Thymus (tissue), 14 donors: ENCODE measurements at places on chromosomes 7 and 10. TPM values are rescaled to one million over a fixed set of nuclear protein-coding genes. Genes with fewer than 3 reads are reported as not detected.

Gene BLOC1S2
- 49.9 TPM for total RNA-seq

Gene GOLGA7B
- 0.52 TPM for total RNA-seq

Gene ANKRD61
- total RNA-seq: 0.05 TPM

Gene OPN4
- total RNA-seq: under 0.01 TPM

Gene INSYN2A
- total RNA-seq: 1.2 TPM

- no peak for DNase-seq
These were observed 39.4 kb upstream of the FOXL3 start for GRCh38 chr7:250523-250922.

DNA sequence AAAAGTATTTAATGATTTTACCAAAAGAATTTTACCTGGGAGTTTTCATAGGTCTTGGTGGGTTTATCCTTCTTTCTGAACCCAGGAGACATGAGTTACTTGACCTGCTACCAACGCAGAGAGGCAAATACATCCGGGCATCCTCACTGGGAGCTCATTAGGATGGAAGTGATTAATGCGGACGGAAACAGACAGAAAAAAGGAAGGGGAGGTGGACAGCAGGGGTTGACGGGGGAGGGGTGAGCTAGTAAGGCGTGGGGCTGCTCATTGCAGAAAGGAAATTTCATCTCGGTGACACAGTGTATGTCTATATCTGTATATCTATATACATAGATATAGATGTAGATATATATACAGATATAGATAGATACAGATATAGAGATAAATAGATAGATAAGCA, 408.2 kb upstream of the ADARB2 start:
- DNase-seq: no peak

GRCh38 chr10:96614515-96614914, 27.7 kb upstream of the TM9SF3 start:
- no peak for DNase-seq

GRCh38 chr7:28856656-28857055, 101.5 kb downstream of the TRIL start:
- no peak for DNase-seq

DNA sequence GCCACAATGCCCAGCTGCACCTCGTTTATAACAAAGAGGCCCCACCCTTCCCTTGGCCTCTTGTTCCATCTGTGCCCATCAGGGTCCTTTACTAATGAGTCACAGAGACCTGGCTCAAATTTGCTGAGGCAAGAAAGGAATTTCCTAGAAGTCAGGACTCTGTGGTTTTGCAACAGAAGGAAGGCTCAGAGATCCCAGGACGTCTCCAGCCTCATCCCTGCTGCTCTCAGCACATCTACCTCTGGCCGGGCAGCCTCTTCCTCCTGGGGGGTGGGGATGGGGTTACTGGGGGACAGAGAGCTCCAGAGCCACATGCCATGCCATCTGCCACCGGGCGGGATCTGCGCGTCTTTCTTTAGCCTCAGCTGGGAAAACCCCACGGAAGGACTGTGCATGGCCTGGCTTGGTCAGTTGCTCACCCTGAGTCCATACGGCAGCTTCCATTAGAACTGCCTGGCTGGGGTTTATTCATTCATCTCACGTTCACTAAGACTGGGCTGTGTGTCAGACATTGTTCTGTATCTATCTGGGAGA, 41.9 kb upstream of the PSMG3 start:
- DNase-seq: no peak

- DNase-seq: no peak
These were observed 4.3 kb upstream of the SMKR1 start for GRCh38 chr7:129498021-129498420.

GRCh38 chr7:19248115-19248514, 102.9 kb upstream of the FERD3L start:
- no peak for DNase-seq

DNA sequence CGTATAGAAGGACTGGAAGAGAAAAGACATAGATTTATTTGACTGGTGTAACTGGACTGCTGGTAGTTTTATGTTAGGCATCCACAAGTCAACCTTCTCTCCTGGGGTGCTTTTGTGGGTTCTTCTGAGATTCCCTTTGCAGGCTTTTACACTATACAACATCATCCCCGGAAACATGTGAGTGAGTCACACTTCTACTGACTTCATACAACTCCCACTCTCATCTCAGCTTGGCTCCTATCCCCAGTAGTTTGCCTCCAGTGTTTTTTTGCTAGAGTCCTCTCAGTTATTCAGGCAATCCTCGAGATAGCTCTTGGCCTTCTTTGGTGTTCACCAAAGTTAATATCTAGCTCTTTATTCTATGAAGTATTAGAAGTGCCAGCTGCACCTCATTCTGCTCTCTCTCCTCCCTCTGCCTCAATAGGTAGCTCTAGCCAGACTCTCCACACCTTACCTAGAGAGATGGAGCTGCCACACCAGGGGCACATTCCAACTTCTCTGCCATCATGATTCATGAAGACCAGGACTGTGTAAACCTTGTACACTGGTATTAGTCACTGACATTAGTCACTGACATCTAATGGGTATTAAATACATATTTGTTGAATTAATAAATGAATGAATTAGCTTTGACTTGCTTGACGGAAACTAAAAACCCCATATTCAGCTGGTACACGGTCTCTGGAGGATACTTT, 281.9 kb downstream of the PPP1R3A start:
- no peak for DNase-seq

GRCh38 chr7:33191340-33191739, 62.0 kb downstream of the BBS9 start:
- DNase-seq: no peak

- DNase-seq: no peak
These were observed 4.6 kb upstream of the NOLC1 start for GRCh38 chr10:102147561-102147960.

DNA sequence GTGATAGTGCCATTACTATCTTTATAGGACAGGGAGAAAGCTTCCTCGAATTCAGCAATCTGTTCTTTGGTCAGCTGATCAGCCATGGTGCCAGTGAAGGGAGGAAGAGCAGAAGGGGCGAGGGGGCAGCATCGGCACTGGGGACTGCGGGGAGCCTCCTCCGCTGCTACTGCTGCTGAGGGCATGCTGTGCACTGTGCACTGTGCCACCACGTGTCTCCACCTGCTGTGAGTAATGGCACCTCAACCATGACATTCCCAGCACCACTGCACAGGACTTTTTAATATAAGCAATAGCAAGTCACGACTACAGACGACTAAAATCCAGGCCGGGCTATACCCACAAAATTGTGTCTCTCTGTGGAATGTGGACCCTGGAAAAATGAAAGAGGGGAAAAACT, 105.0 kb upstream of the LANCL2 start:
- no peak for DNase-seq
